GM12865 (cell line): ENCODE measurements at places on chromosomes 1 and 21.

DNA sequence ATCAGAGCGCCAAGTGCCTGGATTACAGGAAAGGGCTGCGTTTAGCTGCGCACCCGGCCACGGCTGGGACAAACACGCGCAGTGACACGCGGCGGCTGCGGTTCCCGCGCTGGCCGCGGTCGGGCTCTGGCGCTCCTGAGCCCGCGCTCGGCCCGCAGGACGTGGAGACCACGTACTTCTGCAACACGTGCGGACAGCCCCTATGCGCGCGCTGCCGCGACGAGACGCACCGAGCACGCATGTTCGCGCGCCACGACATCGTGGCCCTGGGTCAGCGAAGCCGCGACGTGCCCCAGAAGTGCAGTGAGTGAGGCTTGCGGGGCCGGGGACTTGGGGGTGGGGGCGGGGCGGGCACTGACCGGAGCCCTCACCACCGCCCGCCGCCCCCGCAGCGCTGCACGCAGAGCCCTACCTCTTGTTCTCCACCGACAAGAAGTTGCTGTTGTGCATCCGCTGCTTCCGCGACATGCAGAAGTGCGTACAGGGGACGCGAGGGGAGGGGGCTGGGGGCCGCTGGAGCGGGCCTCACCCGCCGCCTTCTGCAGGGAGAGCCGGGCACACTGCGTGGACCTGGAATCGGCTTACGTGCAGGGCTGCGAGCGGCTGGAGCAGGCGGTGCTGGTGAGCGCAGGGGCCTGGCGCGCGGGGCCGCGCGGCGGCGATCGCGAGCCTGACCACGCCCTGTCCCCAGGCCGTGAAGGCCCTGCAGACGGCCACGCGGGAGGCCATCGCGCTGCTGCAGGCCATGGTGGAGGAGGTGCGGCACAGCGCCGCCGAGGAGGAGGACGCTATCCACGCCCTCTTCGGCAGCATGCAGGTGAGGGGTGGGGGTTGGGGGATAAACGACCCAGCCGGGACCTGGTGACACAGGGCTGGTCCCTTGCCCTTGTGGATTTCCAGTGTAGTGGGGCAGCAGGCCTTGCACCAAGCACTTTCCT lies 3.1 kb downstream of the RNF207 start:
- DNase-seq = peak; percentile 48

DNA sequence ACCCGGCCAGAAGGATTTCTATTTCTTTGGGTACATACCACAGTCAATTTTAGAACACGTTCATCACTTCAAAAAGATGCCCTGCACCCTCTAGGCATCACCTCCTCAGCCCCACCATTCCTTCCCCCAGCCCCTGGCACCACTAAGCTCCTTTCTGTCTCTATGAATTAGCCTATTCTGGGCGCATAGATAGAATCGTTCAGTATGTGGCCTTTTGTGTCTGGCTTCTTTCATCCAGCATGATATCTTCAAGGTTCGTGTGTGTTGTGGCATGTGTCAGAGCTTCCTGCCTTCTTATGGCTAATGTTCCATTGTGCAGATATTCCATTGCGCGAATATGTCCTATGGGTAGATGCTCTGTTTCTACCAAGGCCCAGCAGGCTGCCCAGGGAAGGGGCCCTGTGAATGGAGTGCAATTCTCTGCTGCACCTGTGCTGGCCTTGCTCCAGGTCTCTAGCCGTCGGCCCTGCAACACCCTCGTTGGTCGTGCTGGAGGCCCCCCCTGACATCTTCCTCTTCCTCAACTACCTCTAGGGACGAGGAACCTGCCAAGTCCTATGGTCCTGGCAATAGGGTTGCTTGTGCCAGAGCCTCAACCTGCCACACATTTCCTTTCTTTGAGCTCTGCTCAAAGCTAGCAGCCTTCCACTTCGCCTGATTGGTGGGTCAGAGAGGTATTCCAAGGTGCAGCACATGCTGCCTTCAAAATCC lies 113.5 kb downstream of the RIPK4 start:
- DNase-seq = no peak

DNA sequence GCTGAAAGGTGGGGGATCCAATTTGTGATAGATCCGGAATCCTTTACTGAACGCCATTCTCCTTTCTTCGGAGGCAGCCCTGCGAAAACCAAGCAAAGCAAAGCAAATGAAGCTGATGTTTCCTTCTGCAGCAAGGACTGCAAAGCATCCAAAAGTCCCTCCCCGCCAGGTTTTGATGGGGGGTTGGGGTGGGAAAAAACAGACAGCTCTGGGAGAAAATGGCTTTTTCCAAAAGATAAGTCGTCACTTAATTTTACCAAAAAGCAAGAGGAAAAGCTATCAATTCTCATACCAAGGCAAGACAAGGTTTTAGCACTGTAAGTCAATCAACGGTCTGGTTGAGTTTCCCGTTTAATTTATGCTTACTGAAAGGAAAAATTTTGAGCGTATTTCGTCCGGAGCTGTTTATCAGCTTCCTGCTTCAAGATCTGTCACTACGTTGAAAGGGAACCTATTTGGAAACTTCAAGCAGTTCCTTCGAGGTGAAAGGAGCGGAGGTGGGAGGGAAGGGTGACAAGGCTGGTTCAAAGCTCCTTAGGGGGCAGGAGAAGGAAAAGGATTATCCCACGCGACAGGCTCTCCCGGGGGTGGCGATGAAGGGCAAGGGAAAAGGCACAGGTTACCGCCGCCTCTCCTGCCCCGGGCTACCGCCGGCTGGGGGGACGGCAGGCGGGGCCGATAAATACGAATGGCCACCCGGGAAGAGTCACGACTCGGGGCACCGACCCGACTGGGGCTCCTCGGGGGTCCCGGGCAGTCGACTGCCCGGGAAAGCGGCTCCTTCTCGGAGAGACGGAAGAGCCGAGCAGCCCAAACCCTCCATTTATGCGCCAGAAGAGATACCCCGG lies 750 bp downstream of the SYNJ1 start:
- peak; percentile 29 for DNase-seq

- DNase-seq = no peak
Measured at GRCh38 chr1:172835834-172836233, 176.9 kb downstream of the FASLG start.

- DNase-seq = no peak
Measured at GRCh38 chr1:35555601-35556477, 1.4 kb downstream of the KIAA0319L start.

DNA sequence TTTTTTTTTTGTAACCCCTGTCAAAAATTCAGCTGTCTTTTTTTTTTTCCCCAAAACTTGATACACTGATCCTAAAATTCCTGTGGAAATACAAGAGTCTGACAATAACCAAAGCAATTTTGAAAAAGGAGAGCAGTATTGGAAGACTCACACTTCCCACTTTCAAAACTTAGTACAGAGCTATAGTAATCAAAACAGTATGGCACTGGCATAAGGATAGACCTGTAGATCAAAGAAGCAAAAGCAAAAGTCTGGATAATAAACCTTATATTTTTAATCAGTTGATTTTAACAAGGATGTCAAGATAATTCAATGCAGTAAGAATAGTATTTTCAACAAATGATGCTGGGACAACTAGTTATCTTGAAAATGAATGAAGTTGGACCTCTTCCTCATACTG lies 17.3 kb downstream of the FBXO28 start:
- DNase-seq = no peak

DNA sequence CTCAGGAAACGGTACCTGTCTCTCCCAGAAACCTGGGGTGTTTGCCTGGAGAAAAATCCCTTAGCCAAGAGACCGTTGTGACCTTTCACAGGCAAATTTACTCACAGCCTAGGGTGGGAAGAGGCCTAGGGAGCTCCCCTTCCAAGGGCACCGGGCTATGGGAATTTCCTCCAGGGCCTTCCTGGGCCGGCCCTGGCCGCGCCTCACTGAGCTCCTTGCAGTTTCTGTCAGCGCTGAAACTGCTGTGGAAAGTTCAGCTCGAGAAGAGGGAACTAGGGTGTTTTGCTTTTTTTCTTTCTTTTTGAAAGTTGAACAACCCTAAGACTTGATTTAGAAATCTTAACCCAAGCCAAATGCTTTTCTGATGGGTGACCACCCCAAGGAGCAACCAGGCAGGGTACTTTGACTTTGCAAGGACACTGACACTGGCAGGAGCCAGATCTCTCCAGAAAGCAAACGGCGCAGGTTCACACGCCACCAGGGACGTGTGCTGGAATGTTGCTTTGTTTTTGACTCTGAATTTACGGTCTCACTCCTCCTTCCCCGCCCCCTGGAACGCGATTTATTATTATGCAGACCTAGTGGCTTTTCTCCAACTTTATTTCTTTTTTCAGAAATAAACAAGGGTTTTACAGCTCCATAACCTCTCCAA lies 229.6 kb upstream of the JUN start:
- DNase-seq = peak; percentile 75

GRCh38 chr1:225750420-225750819 lies 27.2 kb upstream of the SRP9 start:
- no peak for DNase-seq

- no peak for DNase-seq
Measured at GRCh38 chr1:46520063-46520911, 30.7 kb downstream of the DMBX1 start.

DNA sequence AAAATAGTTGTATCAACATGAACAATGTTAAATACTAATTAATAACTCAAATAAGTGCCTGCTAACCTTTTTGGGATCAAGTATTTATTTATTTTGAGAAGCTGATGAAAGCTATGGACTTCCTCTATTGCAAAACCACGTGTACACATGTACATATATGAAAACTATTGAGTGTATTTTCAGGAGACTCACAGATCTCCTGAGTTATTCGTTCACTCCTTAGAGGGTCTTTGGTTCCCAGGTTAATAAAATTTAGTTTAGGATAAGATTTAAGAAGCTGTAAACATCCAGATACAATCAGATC lies 130.5 kb downstream of the DISC1 start:
- no peak for DNase-seq

GRCh38 chr1:118209648-118210047 lies 24.6 kb upstream of the SPAG17 start:
- no peak for DNase-seq

DNA sequence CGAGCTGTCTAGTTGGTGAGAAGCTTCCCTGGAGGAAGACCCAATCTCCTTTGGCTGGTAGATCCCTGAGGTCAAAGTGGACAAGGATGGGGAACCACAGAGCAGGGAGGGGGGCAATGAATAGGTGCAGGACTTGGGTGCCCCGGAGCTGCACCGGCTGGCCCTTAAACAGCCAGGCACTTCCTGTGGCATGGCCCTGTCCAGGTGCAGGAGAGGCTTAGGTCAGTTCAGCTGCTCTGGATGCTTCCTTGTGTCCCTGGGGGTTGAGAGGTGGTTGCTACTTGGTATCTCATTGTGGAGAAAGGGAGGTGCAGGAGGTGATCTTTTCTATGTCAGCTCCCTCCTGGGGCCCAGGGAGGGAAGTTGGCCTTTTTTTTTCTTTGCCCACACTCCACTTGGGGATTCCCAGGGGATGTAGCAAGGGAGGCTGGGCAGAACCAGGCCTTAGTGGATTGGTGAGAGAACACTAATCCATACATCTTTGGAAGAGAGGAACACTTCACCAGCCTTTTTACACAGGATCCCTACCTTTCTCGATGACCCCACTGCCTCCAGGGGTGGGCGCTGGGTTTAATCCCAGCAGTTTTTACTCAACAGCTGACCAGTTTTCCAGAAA lies 1.2 kb upstream of the ST3GAL3 start:
- peak; percentile 32 for DNase-seq

DNA sequence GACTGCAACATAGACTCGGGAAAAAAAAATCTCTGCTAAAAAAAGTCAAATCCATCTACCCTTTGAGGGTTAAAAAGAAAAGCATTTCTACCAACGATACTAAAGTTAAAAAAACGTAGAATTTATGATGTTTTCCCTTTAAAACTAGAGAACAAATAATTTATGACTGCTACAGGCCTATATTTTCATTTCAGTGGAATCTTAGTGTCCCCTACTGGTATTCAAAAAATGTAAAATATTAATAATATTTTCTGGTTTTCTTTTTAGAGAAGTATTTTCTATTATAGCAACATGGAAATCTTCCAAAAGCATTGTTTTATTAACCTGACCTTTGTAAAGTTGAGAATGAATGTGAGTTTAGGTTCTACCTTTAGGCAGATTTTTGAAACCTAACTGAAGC lies 1582.2 kb downstream of the MRPL39 start:
- DNase-seq = no peak

DNA sequence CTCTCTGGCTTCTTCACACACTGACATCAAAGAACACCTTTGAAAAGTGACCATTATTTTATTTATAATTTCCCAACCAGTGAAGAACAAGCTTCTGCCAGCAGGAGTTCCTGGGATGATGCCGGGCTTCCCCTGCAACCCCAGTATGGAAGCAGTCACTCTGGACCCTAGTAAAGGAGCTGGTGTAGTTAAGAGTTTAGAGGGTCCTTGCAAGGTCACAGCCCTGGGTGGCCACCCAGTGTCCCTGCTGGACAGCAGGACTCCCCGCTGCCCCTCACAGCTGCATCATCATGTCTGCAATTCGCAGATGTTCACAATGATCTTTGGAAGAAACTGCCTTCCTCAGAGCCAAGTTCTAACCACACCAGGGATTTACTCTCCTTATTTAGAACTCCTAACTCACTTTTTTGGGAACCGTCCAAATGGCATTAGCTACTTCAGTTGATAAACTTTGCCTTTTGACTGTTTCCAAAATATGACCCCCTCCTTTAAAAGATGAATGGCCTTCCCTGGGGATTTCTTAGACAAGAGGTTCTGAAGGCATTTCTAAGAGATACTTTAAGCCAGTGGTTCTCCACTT lies 90.6 kb downstream of the HIVEP3 start:
- DNase-seq = no peak

GRCh38 chr21:34623516-34623915 lies 8.6 kb upstream of the RCAN1 start:
- DNase-seq = no peak

GRCh38 chr1:183989078-183989577 lies 48.4 kb downstream of the COLGALT2 start:
- peak; percentile 86 for DNase-seq

DNA sequence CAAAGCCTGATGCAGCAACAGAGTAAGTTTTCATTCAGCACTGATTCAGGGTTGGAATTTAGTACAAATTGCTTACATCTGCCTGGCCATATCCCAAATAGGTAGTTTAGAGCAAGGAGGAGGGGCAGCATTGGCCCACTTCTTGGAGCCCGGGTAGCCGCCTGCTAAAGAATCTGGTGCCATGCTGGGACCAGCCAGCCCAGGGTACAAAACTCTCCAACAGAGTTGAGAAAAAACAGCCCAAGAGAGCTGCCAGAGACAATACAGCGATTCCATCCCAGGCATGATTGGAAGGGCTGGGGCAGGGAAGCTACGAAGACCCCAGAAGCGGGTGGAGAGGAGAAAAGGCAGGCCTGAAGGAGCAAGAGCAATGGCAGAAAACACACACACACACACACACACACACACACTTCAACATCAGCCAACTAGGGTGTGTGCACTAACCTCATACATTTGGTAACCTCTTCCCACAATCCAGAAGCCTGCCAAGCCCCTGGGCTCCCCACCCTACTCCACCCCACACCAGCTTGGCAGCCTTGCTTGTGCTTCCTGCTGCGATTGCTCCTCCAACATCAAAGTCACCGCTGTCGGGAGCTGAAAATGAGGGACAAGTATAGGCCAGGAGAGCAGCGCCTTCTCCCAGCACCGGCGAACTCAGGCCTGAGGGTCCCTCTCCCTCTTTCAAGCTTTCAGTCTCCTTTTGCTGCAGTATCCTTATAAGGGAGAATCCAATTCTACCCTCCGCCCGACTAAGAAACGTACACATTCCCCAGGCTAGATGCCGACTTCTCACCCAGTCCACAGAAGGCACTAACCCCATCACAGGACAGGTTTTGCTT lies 1.2 kb downstream of the PIK3C2B start:
- no peak for DNase-seq

GRCh38 chr1:184647471-184647870 lies 107.2 kb downstream of the EDEM3 start:
- DNase-seq = no peak

- DNase-seq = no peak
Measured at GRCh38 chr1:14780271-14780670, 181.8 kb downstream of the KAZN start.

GRCh38 chr1:115530407-115530806 lies 111.4 kb upstream of the VANGL1 start:
- no peak for DNase-seq
